ENCODE measurements at places on chromosomes 5 and 9.

GRCh38 chr5:145776886-145777285 lies 58.3 kb downstream of the PRELID2 start:
- no peak for DNase-seq

DNA sequence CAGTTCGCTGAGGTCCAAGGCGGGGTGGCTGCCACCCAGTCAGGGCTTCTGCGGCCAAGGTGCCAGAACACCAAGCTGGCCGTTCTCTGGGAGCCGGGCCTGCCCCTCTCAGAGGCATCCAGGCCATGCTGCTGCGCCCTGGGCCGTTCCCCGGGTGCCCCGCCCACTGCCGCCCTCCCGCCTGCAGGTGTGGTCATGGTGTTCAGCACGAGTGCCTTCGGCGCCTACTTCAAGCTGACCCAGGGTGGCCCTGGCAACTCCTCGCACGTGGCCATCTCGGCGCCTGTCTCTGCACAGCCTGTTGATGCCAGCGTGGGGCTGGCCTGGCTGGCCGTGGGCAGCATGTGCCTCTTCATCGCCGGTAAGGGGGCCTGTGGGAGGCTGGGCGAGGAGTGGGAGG lies 7.7 kb downstream of the SLC2A8 start:
- no peak for DNase-seq

DNA sequence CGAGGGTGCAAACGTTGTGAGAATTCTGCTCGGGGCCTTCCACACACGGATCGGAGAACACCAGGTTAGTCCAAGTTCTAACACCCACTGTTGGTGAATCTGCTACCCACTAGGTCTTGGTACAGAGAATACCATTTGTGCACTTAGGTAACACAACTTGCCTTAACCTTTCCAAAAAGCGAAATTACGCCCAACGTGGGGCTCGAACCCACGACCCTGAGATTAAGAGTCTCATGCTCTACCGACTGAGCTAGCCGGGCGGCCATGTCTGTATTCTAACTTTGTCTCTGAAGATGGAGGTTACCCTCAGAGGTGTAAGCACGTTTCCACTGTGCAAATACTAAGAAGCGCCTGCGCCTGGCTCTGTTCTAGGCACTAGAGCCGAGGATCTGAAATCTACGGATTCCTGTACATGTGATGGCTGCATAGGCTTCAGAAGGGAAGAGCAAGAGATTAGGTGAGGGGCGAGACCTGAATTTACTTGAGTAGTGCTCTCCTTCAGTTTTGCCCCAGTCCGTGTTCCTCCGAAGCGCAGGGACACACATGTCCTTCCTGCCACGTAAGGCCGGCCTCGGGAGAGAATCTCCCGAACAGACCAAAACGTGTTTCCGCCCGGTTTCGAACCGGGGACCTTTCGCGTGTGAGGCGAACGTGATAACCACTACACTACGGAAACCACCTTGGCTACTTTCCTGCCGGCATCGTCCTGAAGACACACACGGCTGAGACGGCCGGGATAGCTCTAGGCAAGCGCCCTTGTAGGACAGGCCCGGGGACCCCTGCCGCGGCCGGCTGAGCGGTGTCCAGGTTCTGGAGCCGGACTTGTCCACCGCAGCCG lies 1.1 kb upstream of the TRIM41 start:
- DNase-seq = no peak

- no peak for DNase-seq
These were observed 353.4 kb upstream of the SLC30A5 start for GRCh38 chr5:68740226-68740910.
